CD4-positive, alpha-beta T cell treated with Interleukin-6 for 4 hours (primary cell): ENCODE measurements at places on chromosomes 5 and 9.

- no peak for DNase-seq
Measured at GRCh38 chr5:107199756-107200155, 471.0 kb downstream of the EFNA5 start.

DNA sequence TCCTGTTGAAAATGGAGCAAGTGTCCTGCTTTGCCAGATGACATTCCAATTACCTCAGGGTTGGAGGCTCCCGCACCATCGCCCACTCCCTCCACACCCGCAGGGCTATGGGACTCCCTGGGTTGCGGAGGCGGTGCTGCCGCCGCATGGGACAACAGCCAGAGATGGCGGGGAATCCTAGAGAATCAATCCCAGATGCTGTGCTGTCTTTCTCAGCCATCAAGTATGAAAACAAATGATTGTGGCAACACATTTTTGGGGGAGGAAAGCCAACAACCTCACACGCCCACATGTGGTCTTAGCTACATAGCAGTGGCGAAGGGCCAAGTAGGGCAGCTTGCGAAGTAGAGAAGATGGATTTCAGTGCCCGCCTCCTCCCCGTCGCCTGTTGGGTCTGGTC lies 46.7 kb downstream of the IL31RA start:
- no peak for DNase-seq

GRCh38 chr5:132388244-132389050 lies 18.9 kb downstream of the SLC22A5 start:
- DNase-seq, result no peak

GRCh38 chr9:38357350-38358114 lies 35.0 kb upstream of the ALDH1B1 start:
- DNase-seq, result no peak

DNA sequence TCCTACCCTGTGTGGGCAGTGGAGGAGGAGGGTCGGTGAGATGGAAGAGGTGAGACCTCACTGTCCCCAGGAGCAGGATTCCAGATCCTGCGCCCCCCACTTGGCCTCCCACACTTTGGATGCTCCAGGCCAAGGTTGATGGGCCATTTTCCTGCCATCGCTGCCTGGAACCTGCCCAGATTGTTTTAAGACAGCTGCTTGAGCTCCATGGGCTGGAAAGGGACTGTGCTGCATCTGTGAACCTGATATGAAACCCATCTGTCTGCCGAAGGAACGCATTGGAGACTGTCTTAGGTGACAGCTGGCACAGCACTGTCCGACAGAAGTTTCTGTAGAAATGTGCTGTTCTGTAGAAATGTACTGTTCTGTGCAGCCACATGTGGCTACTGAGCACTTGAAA lies 72.7 kb upstream of the SLC25A48 start:
- DNase-seq, result no peak

GRCh38 chr5:35202319-35203111 lies 27.8 kb downstream of the PRLR start:
- no peak for DNase-seq

GRCh38 chr5:112844489-112844888 lies 16.6 kb upstream of the SRP19 start:
- no peak for DNase-seq

- DNase-seq, result no peak
Measured at GRCh38 chr5:174514983-174515394, 209.4 kb upstream of the MSX2 start.

DNA sequence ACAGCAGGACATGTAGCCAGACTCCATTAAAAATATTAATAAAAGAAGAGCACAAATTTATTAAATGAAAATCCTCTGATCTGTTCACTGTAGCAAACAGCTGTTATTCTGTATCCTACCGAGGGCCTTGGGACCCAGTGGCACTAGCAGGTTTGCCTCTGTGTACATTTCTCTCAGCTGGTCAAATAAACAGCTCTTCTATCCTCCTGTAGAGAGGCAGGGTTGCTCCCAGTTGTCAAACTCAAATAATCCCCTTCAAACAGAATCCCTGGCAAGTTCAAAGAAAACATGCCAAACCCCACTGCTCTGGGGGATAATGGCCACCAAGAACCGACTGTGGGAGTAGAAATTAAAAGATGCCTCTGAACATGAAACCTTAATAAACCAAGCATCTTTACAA lies 1262.0 kb upstream of the DMAC1 start:
- DNase-seq, result no peak

- DNase-seq, result peak; percentile 8
Measured at GRCh38 chr5:79878721-79879336, 112.2 kb downstream of the MTX3 start.

- no peak for DNase-seq
Measured at GRCh38 chr9:80134487-80134886, 562.7 kb downstream of the TLE4 start.

GRCh38 chr5:108686676-108687075 lies 61.0 kb upstream of the FER start:
- DNase-seq, result no peak

DNA sequence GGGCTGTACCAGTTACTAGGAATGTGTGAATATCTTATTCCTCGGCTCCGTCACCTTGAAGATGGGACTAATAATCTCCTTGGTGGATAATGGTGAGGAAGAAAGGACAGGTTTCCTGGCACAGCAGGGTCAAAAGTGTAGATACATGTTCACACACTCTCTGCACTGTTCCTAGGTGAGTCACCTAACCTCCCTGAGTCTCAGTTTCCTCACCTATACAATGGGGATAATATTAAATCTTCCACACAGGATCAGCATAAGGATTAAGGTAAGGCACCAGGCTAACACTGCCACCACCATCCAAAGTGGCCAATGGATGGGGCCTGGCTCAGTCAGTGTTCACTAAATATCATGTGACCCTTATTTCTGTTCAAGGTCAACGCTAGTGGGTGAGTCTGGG lies 66.9 kb downstream of the PSMB7 start:
- DNase-seq, result no peak

DNA sequence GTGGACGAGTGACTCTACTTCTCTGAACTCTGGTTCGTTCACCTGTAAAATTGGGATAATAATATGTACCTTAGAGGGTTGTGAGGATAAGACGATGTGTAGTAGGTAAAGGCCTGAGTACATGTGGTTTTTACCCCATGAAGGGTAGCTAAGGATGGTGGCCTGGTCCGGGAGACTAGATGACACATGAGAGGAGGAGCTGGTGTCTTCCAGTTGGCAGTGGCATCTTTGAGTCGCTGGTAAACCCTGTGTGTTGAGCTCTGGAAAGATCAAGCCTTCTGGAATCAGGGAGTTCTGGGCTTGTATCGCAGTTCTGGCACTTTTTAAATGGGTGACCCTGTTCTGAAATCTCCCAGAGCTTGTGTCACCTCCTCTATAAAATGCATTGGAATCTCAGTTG lies 166.4 kb upstream of the ZNF618 start:
- DNase-seq, result no peak

DNA sequence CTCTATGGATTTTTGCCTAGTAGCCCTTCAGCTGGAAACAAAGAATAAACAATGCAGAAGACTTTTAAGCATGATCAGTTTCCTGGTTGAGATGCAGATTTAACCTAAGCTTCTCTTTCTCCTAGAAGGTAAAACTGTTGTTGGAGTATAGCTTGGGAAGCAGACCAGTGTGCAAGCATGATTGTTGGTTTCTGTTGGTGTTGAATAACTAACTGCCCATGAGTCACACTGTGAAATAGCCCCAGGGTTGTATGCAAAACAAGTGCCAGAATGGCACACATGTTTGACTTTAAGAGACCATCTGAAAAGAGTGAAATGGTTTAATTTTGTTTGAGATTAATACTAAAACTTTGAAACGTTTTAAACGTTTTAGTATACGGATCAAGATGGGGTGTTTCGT lies 227.1 kb downstream of the ARHGEF28 start:
- no peak for DNase-seq

GRCh38 chr9:96140296-96141127 lies 161.5 kb downstream of the HSD17B3 start:
- DNase-seq, result no peak

GRCh38 chr5:55371145-55371544 lies 63.4 kb downstream of the MTREX start:
- DNase-seq, result no peak

DNA sequence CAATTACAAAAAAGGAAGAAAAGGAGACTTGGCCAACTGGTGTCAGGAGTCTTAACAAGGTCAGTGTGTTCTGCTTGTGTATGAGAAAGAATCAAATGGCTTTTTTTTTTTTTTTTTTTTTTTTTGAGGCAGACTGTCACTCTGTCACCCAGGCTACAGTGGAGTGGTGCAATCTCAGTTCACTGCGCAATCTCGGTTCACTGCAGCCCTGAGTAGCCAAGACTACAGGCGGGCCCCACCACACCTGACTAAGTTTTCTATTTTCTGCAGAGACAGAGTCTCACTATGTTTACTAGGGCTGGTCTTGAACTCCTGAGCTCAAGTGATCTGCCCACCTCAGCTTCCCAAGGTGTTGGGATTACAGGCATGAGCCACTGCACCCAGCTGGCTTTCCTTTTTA lies 3.1 kb upstream of the IL7R start:
- DNase-seq, result peak; percentile 74

DNA sequence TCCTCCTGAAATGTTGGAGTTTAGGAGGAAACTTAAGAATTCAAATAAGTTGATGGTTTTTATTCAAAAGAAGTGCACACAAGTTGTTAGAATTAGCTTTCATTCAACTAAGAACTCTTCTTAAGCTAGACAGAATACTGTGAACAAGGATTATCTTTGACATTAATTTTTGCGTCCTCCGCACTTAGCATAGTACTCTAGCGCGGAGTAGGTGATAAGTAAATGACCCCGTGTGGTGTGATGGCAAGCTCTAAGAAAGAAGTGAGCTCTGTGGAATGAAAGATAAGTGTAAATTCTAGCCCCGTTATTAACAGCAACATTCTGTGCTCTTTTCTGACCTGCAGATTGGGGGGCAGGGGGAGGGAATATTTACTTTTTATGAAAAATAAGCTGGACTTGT lies 1.0 kb downstream of the BRIX1 start:
- no peak for DNase-seq

GRCh38 chr9:80040457-80040856 lies 468.7 kb downstream of the TLE4 start:
- DNase-seq, result no peak

DNA sequence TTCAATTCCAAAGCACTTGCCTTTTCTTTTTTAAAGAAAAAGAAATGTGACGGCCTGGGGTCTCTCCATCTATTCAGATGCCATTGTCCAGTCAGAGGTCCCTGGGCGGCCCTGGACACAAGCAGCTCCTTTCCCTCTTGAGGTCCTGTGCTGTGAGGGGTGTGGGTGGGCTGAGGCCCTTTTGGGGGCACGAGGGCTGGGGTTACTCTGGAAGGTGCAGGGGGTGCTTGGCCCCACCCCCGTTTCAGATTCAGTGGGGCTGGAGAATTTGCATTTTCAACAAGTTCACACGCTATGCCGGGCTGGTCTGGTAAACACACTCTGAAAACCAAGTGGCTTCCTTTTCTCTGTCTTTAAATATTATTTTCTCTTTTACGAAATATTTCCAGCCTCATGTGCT lies 91.4 kb upstream of the PHYKPL start:
- no peak for DNase-seq

GRCh38 chr9:4860383-4860782 lies 67.6 kb downstream of the RCL1 start:
- no peak for DNase-seq

DNA sequence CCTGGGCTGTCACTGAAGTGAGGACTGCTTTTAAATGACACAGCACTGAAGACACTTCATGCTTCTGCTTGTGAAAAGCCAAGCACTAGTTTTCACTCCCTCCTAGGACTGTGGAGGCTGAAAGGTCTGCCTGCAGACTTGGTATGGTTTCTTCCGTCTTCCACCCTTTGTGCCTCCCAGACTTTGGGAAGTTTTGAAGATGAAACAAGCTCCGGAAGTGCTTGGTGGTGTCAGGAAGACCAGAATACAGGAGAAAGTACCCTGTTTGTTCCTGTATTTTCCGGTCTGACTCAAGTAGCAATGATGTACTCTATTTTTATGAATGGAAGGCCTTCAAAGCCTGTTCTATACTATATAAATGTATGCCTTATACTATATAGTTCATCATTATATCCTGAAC lies 222.7 kb downstream of the PDZD2 start:
- no peak for DNase-seq

- no peak for DNase-seq
Measured at GRCh38 chr5:173911623-173912022, 23.5 kb downstream of the CPEB4 start.

- no peak for DNase-seq
Measured at GRCh38 chr9:36486329-36486932, 86.3 kb upstream of the MELK start.

DNA sequence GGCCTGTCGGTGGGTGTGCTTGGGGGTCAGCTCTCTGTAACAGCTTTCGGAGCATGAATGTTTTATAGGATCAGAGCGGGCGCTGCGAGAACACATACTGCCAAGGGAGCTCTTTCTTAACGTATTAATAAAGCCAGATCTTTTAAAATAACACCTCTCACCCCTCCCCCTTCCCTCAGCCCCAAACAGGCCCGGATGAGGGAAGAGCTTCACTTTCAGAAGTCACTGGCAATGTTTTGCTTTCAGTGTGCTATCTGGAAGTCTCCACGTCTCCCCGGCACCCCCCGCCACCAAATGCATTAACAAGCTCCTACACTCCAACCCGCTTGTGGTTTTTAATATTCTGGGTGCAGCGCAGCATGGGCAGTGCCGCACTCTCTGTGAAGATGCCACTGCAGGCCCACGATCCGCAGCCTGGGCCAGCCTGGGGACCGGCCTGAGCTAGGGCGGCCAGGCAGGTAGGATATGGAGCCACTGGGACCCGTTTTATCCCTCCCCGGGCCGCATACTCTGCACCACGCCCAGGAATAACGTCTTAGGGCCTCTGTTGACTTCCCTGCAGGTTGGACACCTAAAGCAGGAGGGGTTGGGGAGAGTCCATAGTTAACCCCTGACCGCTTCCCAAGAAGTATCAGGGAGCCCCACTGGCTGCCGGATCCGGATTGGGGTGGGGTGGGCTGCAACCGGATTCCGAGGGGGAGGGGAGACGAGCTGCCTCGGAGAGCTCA lies 12.6 kb downstream of the NR2F1 start:
- no peak for DNase-seq
